ENCODE measurements at places on chromosomes 5 and 9.

DNA sequence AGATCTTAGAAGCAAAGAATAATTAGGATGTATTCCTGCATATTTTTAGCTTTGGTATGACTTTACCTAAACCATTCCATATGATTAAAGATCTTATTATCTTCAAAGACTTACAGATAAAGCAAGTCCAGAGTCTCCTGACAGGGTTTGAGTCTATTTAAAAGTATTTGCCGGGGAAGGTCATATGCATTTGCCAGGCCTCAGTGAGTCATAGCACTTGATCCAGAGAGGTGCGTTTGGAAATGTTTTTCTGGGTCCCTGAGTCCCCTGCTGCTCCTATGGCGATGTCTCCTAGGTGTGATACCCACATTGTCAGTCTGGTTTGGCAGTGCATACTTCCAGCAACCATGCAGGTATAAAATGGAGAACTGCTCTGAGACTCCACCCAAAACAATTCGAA, 217.0 kb downstream of the FBXL7 start:
- no peak for DNase-seq

- peak; percentile 86 for DNase-seq
These were observed 138.1 kb downstream of the ATPSCKMT start for GRCh38 chr5:10111571-10111970.

DNA sequence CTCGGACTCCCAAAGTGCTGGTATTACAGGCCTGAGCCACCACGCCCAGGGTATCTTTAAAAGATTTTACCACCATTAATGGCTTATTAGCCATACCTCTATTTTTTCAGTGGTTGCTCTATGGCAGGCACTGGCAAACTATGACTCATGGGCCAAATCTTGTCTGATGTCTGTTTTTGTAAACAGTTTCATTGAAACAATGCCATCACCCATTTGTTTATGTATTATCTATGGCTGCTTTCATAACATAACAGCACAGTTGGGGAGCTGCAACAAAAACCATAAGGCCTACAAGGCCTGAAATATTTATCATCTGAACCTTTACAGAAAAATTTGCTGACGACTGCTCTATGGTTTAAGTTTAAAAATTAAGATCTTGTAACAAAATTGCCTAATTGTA, 66.8 kb downstream of the SLC38A9 start:
- DNase-seq, result no peak

- no peak for DNase-seq
These were observed 62.0 kb upstream of the UNC5A start for GRCh38 chr5:176748073-176748966.

GRCh38 chr9:122821278-122821943, 7.0 kb downstream of the PDCL start:
- no peak for DNase-seq

DNA sequence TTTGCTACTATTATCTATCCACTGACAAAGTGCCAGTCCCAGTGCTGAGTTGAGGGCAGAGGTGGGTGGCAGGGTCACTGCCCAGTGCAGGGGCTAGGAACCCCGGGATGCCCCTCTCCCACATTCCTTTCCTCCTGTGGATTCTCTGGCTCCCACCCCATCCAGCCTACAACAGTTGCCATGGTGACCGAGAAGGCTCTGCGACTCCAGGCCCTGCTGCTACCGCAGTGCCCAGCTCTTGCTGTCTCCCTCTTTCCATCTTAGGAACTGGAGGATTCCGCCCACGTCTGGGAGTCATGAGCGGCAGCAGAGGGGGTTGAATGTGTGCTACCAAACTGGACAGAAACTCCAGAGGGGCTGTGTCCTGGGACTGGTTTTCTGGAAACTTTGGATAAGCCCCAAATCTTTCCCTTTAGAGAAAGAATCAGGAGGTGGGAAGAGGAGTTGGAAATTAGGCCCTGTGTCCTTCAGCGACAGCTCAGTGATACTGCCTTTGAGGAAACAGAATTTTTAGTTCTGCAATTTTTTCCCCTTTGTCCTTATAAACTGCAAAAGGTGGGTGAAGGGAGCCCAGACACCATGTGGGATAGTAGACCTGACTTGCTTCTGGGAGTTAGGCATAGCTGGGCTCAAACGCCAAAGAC, 20.7 kb upstream of the C5orf47 start:
- peak; percentile 84 for DNase-seq

- peak; percentile 88 for DNase-seq
These were observed 40.8 kb downstream of the ADAMTS2 start for GRCh38 chr5:179304466-179304865.

DNA sequence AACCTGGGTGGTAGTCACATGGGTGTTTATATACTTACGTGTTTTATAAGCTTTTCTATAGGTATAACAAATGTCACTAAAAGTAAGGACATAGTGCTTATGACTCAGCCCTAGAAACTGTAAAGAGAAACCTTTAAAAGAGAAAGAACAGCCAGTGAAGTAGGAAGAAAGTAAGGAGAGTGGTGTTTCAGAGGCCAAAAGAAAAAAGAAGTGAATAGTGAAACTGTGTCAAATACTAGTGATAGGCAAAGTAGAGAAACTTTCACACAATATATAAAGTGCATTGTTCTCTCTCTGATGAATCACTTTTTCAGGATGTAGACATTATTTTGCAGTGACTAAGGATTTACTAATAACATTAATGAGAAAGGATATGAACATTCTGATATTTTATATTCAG, 74.2 kb upstream of the SUSD1 start:
- peak; percentile 27 for DNase-seq

GRCh38 chr9:91680106-91680505, 256.5 kb upstream of the NFIL3 start:
- no peak for DNase-seq

DNA sequence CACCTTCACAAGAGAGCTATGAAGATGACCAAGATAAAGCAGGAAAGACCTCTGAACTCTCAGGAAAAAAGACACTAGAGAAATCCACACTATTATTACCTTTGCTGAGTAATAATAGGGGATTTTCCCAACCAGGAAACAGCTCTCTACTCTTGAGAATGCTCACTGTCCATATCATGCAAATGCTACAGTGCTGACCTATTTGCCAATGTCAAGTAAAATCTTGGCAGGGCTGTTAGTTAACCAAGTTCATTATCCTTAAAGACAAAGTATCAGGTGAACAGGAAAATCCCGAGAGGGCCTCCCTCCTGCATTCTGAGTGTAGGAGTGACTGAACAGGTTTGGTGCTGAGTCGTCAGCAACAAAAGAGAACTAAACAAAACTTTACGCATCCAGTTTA, 306.6 kb downstream of the ACTL7B start:
- DNase-seq, result no peak

DNA sequence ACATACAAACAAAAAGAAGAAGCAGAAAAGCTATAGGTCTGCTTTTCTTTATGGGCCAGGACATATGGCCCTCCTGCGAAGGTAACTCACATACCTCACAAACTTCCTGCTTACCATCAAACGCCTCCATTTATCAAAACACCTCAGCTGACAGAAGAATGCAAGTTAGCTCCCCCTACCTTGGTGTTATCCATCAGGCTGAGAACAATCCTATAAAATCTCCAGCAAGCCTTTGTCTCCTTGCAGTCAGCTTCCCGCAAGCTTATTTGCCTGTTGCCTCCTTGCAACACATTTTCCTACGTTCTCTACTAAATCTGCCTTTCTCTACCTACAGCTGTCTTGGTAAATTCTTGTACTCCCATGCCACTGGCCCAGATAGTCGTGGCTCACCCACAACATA, 22.7 kb upstream of the PCA3 start:
- no peak for DNase-seq

- DNase-seq, result no peak
These were observed 27.7 kb downstream of the KCTD16 start for GRCh38 chr5:144198386-144198785.

- DNase-seq, result no peak
These were observed 95.3 kb upstream of the PITX1 start for GRCh38 chr5:135129307-135129706.

DNA sequence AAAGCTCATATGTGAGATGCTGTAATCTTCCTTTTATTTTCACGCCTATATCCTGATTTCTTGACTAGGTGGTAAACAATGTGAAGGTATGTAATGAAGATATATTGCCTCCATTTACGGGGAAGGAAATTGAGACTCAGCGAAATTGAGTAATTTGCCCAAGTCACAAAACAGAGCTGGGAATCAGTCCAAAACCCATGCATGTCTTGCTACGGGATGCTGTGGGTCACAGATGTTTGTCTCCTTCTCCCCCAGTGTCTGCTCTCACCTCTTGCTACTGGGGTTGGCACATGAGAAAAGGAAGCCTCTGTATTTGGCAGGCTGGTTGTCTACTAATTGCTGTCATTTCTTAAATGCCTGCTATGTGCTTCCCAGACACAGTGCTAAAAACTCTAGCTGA, 53.7 kb upstream of the TEX48 start:
- DNase-seq, result no peak

DNA sequence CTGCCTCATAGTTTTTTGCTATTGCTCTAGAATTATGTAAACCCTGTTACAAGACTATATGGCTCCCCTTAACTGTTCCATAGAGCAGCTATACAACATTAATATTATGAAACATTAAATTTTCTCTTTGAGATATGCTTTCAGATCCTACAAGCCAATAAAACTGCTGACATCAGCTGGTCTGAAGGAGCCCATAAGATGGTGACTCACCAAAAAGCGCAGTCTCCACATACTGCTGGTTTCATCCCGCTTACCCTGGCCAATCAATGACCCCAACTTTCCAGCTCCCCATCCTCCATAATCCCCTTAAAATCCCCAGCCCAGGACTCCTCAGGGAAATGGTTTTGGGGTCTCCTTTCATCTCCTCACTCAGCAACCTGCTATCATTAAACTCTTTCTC, 172.7 kb downstream of the NSG2 start:
- no peak for DNase-seq

DNA sequence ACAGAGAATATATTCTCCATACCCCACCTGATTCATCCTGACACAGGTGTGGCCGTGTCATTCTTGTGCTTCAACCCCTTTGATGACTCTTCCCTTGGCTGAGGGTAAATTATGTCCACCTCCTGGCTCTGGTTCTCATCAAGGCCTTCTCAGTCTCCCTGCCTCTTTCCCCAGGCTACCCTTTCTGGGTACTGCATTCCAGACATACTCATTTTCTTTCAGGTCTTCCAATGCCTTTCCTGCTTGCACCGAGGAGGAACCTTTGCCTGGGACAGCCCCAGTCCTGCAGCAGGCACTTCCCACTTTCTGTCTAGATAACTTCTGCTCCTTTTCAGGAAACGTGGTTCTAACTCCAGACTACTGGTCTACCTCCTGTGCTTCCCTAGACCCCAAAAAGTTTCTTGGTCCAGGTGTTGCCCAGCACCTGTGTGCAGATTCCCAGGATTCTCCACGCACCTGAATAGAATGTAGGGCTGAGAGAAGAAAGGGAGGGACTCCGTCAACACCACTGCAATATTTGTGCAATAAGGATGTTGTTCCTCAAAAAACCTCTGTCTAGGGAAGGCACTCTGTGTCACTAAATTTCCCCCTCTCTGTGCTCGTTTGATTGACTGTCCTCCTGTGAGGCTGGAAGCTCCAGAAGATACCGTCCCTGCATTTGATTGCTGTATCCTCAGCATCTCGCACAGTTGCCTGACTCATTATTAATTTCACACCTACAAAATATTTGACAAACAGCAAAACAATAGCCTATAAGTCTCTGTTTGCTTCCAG, 255.4 kb upstream of the NFIL3 start:
- DNase-seq, result no peak

- no peak for DNase-seq
These were observed 213.0 kb downstream of the SMARCA2 start for GRCh38 chr9:2228132-2228531.

DNA sequence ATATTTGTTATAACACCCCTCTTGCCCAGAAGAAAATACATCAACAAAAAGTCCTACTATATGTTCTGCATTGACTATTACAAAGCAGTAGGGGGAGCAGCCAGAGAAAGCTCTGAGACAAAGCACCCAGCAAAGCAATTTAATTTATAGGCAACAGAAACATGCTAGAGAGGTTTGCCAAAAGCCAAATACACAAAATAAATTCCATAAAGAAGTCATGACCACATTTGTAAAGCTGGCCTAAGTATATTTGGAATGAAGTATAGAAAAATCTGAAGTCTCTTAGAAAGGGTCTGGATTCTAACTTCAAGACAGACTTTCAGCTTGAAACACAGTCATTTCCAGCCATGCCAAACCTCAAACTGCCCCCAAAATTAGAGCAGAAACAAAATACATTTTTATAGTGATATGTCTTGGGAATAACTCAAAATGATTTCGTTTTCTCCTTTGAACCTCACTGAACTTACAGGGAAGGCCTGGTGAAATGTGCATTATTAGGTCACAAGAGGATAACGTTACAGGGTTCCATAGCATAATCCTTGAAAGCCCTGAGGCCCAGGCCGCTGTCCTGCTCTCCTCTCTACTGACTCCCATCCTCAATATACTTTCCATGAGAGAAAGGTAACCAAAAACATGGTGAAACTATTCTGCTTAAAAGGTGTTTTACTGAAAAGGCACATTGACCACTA, 451.8 kb downstream of the RAB3C start:
- DNase-seq, result peak; percentile 73

GRCh38 chr9:32706725-32707100, 71.2 kb upstream of the TAF1L start:
- DNase-seq, result no peak

GRCh38 chr5:116788851-116789403, 214.3 kb upstream of the SEMA6A start:
- no peak for DNase-seq

DNA sequence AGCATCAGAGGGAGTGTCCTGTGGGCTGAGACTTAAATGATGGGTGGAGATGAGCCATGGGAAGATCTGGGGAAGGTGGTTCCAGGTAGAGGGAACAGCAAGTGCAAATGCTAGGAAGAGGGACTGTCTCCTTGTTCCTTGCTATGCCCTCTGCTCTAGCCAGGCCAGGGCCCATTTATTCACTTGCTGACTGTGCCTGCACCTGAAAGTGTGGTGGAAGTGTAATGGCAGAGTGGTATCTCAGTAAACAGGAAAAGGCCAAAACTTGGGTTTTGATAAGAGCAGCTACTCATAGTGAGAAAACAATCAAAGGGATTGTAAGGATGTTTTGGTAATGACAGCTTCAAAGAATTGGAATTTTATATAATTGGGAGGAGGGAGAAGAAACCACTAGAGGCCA, 32.4 kb downstream of the TLE4 start:
- DNase-seq, result no peak

Measured in osteoblast (primary cell).